Stimulated activated CD4-positive, alpha-beta T cell treated with anti-CD3 and anti-CD28 coated beads, Interleukin-1b, Interleukin-23, amount 100 ng/mL, for 1 hour (primary cell): ENCODE measurements at places on chromosomes 2 and 18.

DNA sequence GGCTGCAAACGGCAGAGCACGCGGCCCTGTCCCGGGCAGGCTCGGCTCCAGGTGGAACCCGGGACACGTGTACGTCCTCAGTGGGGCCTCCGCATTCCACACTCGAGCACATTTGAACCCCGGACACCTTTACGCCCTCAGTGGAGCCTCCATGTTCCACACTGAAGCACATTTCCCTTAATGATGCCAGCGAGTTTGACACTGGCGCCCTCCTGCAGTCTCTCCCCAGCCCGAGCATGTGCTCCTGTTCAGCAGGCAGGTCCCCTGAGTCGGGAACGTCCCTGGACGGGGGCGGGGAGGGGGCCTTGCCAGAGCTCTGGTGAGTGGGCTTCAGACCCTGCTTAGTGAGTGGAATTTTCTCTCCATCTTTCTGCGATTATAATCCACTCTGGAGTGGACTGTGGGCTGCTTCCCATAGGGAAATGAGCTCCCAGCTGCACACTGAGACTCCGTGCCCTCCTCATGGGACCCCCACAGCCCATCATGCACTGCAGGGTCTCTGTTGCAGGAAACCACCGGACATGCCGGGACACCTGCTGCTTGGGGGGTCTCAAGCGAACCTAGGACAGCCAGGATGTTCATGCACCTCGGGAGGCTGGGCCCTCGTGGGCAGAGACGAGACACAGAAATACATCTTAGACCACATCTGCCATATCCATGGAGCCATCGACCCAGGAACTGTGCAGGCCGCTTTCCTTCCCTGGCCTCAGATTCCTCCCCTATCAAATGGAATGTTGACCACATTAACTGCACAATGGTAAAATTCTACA, 70.3 kb upstream of the SNTG2 start:
- DNase-seq: no peak

GRCh38 chr2:24691806-24692205, 101.4 kb downstream of the PTRHD1 start:
- no peak for DNase-seq

- DNase-seq: no peak
These were observed 44.8 kb downstream of the REL start for GRCh38 chr2:60925994-60926740.

- no peak for DNase-seq
These were observed 184.2 kb downstream of the WDR7 start for GRCh38 chr18:56835331-56835730.

- DNase-seq: no peak
These were observed 25.5 kb upstream of the CEP68 start for GRCh38 chr2:65030476-65031332.

GRCh38 chr2:42101206-42102023, 53.6 kb downstream of the PKDCC start:
- DNase-seq: peak; percentile 30

DNA sequence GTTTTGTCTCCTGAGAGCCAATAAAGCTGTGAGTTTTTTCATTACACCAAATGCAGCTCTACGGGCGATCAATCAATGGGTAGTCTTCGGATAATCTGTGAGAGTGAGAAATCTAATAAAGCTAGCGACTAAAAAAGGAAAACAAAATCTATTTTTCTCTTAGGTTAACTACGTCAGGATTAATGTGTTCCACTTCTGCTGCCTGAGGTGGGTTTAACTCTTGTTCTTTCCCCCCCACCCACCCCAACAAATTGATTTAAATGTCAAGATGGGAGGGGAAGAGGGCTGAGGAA, 63.0 kb upstream of the PSMD14 start:
- DNase-seq: no peak

GRCh38 chr2:20013126-20013849, 820 bp upstream of the MATN3 start:
- DNase-seq: no peak

- DNase-seq: no peak
These were observed 3.2 kb downstream of the KLHL14 start for GRCh38 chr18:32769586-32770053.

GRCh38 chr2:216882876-216883275, 23.0 kb upstream of the TNP1 start:
- no peak for DNase-seq

- no peak for DNase-seq
These were observed 374.0 kb upstream of the SLC14A2 start for GRCh38 chr18:45241271-45241670.

DNA sequence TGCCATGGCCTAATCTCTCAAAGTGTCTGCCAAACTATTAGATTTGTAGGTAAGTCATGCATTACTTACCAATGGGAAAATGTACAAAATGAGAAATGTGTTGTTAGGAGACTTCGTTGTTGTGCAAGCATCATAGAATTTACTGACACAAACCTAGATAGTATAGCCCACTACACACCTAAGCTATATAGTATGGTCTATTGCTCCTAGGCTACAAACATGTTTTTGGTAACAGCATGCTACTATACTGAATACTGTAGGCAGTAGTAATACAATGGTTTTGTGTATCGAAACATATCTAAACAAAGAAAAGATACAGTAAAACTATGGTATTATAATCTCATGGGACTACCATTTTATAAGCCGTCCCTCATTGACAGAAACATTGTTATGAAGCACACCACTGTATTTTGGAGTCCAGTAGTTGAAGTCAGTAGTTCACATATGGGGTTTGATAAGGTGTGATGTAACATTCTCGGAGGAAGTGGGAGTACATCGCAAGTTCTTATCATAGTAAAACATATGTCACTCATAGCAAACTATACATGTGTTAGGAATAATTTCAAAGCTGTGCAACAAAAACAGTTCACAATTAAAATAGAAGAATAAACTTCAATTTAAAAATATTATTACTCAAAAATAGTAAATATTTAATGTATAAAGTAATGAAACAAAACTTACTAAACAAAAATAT, 12.0 kb upstream of the GTF2A1L start:
- no peak for DNase-seq

DNA sequence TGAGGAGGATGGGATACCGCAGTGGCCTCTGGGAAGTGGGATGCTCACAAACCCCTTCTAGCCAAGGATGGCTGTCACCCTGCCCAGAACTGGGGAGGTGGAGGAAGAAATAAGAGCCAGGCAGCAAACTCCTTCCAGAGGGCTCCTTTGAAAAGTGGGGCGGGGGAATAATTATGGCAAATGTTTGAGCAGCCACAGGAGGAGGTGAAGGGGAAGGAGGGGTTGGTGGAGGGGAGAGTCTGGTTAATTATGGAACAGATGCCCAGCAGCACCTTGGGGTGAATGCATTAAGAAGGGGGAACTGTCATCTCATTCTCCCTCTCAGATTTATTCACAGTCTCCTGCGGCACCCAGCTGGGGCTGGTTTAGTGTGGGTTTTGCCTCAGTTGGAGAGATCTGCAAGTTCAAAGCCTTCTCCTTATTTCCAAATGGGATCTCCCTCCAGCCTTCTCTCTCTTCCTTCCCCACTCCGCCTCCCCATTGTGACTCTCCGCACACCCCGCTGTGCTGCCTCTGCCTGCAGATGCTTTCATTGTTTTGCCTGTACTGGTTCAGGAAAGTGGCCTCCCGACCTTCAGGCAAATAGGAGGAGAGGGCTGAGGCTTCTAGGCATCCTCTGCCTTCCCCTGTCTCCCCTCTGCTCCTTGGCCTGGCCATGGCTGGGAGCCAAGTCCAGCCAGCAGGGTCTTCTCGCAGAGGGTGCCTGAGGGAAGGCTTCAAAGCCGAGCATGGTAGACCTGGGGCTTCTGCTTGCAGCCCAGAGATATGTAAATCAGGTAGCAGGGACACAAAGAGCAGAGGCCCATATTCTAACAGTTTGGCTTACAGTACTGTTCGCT, 457.2 kb upstream of the MEX3C start:
- no peak for DNase-seq

DNA sequence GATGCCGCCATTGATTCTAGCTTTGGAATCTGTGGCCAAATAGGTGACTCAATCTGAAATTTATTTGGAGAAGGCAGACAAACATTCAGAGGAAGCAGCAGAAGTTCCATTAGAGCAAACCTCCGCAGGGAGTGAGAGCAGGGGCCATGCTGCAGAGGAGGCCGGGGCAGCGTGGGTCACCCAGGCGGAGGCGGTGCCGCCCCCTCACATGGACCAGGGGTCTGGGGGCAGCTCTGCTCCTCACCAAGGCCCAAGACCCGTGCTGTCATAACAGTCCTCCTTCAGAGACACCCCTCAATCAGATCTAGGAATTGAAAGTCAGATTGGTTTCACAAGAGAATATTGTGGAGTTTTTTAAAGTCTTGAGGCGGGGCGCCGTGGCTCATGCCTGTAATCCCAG, 92.4 kb downstream of the GBX2 start:
- no peak for DNase-seq

GRCh38 chr2:3633089-3633981, 24.7 kb upstream of the ALLC start:
- DNase-seq: no peak

GRCh38 chr18:75124991-75125381, 84.0 kb downstream of the PTGR3 start:
- no peak for DNase-seq

- DNase-seq: no peak
These were observed 7.1 kb downstream of the WDR54 start for GRCh38 chr2:74428675-74429074.

GRCh38 chr2:193446967-193447366, 1252.2 kb upstream of the TMEFF2 start:
- DNase-seq: no peak

- no peak for DNase-seq
These were observed 47.2 kb downstream of the BOLA3 start for GRCh38 chr2:74100254-74101216.

- DNase-seq: no peak
These were observed 207.4 kb downstream of the TMEM247 start for GRCh38 chr2:46686811-46687210.

DNA sequence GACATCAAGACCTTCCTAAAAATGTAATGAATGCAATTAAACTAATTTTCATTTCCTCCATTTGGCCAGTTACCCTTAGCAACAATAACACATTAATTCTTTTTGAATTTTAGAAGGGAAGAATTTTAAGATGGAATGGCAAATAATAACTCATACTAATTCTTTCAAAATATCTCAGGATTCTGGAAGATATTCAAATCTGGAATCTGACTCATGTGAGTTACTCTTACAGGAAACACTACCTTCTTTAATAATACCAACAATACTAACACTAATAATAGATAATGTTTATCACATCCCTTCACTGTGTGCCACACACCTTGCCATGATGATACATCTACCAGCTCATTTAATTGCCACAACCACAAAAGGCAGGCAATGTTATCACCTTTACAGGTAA, 46.4 kb downstream of the ZNF521 start:
- DNase-seq: no peak

DNA sequence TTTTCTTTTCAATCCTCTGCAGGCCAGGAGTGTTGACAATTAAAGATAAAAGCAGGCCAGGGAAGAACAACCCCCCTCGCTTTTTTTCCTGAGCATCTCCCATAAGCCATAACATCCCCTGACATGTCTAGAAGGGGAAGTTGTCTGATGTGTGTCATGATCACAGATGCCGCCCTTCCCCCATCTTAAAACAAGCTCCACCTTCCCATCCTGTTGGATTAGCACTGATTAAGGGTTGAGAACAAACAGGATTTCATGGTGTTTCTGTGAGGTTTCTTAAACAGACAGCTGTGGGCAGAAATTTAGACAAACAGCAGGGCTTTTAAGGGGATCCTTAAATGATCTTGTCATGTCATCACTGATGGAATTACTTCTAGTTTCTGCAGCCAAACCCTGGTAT, 59.4 kb upstream of the UPP2 start:
- no peak for DNase-seq

- no peak for DNase-seq
These were observed 388.5 kb upstream of the UBE2E3 start for GRCh38 chr2:180591947-180592346.

DNA sequence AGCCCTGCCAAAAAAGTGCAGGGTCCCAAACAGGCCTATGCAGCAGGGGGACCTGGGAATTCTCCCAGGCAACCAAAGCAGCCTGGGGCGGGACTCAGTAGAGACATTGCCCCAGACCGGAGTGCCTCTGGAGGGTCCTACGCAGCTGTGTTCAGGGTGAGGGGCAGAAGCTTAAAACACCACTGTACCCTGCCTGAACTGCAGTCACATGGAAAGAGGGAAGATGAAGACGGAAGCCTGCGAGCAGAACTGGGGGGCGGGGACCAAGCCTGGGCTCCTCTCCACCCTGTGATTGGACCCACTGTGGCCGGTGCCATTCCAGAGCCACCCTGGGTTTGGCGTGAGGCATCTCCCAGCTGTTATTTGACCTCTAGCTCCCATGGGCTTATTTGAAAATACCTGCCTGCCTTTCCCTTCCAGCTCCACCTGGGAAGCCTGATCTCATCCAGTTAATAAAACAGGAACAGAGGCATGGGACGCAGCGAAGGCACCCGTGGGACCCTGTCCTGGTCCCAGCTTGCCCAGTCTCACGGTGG, 183.1 kb downstream of the SMAD2 start:
- no peak for DNase-seq

- no peak for DNase-seq
These were observed 1130.9 kb upstream of the SLC39A10 start for GRCh38 chr2:194526121-194526520.

DNA sequence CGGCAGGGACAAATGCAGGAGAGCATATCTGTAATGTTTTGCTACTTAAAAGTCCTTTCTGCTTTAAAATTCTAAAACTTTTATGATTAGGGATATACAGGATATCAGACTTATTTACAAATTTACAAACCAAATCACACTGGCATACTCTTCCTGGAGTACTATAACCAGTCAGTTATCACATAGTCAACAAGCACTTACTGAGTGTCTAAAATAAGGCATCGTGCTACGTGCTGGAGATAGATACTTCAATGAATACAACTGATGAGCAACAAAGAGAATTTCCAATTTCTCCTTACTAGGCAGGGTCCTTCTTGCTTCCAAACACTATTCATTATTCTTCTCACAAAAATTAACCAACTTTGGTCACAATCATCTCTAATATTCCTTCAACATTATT, 113.5 kb downstream of the PLEKHM3 start:
- no peak for DNase-seq

- DNase-seq: no peak
These were observed 27.0 kb upstream of the HK2 start for GRCh38 chr2:74806920-74807319.

GRCh38 chr18:56789004-56789888, 138.1 kb downstream of the WDR7 start:
- no peak for DNase-seq

DNA sequence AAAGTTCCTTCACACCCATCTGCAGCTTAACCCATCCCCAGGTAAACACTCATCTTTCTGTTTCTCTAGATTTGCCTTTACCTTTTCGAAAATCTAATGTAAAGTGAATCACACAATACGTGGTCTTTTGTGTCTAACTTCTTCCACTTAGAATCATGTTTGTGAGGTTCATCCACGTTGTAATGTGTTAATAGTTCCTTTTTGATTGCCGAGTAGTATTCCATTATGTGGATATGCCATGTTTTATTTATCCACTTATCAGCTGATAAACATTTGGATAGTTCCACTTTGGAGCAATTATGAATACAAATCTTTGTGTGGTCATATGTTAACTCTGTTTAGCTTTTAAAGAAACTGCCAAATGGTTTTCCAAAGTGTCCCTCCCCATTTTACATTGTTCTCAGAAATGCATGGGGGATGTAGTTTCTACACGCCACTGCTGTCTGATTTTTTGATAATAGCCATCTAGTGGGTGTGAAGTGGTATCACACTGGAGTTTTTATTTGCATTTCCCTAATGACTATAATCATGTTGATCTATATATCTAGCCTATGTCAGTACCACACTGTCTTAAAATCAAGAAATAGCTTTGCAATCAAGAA, 22.3 kb downstream of the PECR start:
- DNase-seq: no peak
